Activated naive CD4-positive, alpha-beta T cell treated with anti-CD3 and anti-CD28 coated beads, Interleukin-2, amount 10 ng/mL, durations not matched to agents 7 days and 5 days (primary cell): ENCODE measurements at places on chromosomes 11 and 22.

- H3K4me1 ChIP-seq = no peaks in the 10 kb centered on the region
- no peak overlapping the region for H3K27ac ChIP-seq
- no peaks in the 10 kb centered on the region for H3K27me3 ChIP-seq
- no peaks in the 10 kb centered on the region for H3K36me3 ChIP-seq
Observed at GRCh38 chr11:471468-472145, 21.5 kb downstream of the PTDSS2 start.

DNA sequence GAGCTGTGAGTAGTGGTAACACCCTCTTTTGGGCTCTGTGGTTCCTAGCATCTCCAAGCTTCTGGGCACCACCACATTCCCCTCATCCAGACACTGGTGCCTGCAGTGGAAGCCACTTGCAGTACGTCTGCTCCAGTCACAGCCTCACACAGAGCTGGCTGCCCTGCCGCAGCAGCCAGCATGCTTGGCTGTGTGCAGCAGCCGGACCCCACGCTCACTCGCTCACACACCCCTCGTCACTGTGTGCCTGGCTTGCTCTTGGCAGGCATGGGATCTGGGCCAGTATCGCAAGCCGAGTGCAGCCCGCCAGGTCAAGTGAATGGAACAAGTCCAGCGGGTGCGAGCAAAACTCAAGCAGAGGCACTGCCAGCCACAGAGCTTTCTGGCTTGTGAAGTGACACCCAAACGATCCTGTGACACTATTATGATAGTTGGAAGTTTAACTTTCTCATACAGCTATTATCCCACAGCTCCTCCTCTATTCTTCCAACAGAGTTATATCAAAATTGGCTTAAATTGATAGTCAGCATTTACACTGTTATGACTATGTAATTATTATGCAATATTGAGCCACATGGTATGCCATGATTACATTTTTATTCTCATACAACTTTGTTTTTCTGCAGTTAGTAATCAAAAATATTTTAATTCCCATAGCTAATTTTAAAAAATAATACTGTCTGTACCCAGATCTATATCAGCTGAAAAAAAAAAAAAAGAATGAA, 89.0 kb downstream of the CCDC73 start:
- H3K4me1 ChIP-seq = no peaks in the 10 kb centered on the region
- no peak overlapping the region for H3K27ac ChIP-seq
- H3K36me3 ChIP-seq = no peaks in the 10 kb centered on the region
- no peaks in the 10 kb centered on the region for H3K27me3 ChIP-seq
- no peak for DNase-seq
- no peak overlapping the region for H3K4me3 ChIP-seq

DNA sequence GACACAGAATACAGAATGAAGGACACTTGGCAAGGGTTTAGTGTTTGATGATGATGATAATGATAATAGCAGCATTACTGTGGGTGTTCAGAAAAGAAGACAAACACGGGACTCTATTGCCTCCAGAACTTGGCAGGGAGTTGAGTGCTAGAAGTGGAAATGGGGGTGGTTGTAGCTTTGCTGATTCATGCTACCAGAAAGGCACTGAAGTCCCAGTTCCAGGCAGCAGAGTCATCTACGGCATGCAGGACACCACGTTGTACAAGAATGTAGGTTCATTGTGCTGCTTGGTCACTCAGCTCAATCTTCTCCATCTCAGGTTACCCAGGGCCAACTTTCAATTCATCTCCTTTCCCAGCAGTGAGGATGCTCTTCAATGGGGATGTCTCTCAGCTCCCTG, 115.7 kb downstream of the NTM start:
- no peak overlapping the region for H3K4me3 ChIP-seq
- H3K36me3 ChIP-seq = no peaks in the 10 kb centered on the region
- H3K27ac ChIP-seq = no peak overlapping the region
- no peak for DNase-seq
- no peaks in the 10 kb centered on the region for H3K4me1 ChIP-seq
- no peaks in the 10 kb centered on the region for H3K27me3 ChIP-seq

DNA sequence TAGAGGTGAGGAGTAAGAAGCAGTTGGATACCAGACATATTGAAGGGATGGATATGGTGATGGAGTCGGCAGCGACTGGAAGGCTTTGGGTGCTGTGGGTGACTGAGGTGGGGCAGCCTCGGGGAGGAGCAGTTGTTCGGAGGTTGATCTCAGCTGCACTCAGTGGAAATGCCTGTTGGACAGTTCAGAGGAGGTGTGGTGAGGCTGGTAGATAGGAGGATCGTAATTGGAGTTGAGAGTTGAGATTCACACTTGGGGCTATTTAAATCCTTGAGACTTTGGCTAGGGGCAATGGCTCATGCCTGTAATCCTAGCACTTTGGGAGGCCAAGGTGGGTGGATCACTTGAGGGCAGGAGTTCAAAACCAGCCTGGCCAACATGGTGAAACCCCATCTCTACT, 6.9 kb downstream of the OTUB1 start:
- H3K4me3 ChIP-seq = no peak overlapping the region
- H3K4me1 ChIP-seq = peaks cover 29% of the 10 kb centered on the region
- H3K36me3 ChIP-seq = peaks cover 60% of the 10 kb centered on the region
- no peaks in the 10 kb centered on the region for H3K27me3 ChIP-seq
- H3K27ac ChIP-seq = no peak overlapping the region
- no peak for DNase-seq

DNA sequence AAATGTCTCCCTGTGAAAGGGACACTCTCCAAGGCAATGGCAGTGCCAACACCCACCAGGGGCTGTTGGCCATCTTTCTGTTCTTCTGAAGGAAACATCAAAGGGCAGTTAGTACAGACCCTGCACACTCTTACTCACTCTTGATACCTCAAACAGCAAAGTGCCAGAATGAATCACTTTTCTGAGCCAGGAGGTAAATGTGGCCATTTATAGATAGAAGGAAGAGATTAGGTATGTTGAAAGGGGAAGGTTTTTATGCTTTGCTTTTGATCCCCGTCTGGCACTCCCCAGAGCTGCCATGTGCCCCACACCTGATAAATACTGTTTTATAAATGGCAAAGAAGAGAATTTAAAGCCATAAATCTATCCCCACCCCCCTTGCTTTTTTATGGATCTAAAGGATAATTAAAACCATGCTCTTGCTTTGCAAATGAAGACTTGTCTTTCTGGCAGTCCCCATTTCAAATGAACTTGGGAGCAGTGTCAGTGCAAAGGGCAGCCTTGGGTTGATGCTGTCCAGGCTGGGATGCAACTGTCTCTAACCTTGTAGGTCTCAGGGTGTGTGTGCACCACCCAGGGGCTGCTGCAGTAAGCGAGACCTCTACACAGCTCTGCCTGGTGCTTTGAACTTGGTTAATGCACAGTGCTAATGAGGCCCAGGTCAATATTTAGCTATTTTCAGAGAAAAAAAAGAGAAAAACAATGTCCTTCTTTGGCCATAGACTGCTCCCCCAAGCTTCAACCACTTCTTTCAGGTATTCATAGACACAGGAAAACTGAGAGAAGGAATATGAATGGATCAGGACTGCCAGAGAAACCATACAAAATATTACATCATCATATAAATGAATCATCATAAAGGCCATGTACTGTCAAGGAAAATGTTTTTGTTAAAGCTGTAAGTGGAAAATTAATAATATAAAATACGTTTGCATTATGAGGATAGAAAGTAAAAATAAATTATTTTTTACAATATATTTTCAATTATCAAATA, 207.5 kb downstream of the ETS1 start:
- H3K27me3 ChIP-seq = no peaks in the 10 kb centered on the region
- peaks cover 19% of the 10 kb centered on the region for H3K36me3 ChIP-seq
- peak; percentile 38 for DNase-seq
- no peak overlapping the region for H3K4me3 ChIP-seq
- H3K4me1 ChIP-seq = peaks cover 23% of the 10 kb centered on the region

- peaks cover 22% of the 10 kb centered on the region for H3K4me1 ChIP-seq
- no peak overlapping the region for H3K4me3 ChIP-seq
- peaks cover 44% of the 10 kb centered on the region for H3K36me3 ChIP-seq
- H3K27me3 ChIP-seq = no peaks in the 10 kb centered on the region
- H3K27ac ChIP-seq = no peak overlapping the region
Observed at GRCh38 chr11:66219846-66220565, 48.4 kb upstream of the RAB1B start.

- no peak overlapping the region for H3K4me3 ChIP-seq
- no peak overlapping the region for H3K27ac ChIP-seq
- H3K27me3 ChIP-seq = no peaks in the 10 kb centered on the region
Observed at GRCh38 chr11:107054391-107054790, 36.1 kb upstream of the GUCY1A2 start.

DNA sequence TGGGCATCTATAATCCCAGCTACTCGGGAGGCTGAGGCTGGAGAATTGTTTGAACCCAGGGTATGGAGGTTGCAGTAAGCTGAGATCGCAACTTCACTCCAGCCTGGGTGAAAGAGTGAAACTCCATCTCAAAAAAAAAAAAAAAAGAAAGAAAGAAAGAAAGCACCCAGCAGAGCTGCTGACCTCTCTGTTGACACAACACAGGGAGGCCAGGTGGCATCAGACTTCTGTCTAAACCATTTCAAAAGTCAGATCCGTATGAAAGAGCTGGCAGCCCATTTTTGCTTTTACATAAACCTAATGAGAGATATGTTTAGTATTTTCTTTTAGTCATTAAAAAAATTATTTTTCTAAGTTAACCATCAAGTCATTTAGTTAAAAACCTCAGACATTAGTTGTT, 64.4 kb upstream of the RRM1 start:
- H3K36me3 ChIP-seq = peaks cover 62% of the 10 kb centered on the region
- H3K27ac ChIP-seq = no peak overlapping the region
- DNase-seq = no peak
- no peaks in the 10 kb centered on the region for H3K4me1 ChIP-seq
- H3K4me3 ChIP-seq = no peak overlapping the region

DNA sequence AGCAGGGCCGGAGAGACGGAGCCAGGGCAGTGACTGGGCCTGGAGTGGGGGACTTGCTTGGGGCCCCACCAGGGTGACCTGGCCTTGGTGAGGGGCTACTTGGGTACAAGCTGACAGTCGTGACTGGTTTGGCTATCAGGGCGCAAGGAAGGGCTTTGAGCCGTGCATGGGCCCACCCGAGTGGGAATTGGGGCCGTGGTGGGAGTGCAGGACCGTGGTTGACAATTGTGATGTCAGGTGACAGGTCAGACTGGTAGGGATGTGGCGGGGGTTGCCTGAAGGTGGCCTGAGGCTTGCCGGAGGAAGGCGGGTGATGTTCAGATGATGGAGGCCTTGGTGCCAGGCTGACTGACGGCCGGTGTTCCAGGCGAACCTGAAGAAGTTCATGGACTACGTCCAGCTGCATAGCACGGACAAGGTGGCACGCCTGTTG, 5.6 kb downstream of the SHANK3 start:
- no peaks in the 10 kb centered on the region for H3K36me3 ChIP-seq
- peaks cover 2% of the 10 kb centered on the region for H3K4me1 ChIP-seq
- H3K4me3 ChIP-seq = no peak overlapping the region
- H3K27ac ChIP-seq = no peak overlapping the region
- H3K27me3 ChIP-seq = peaks cover 46% of the 10 kb centered on the region

- H3K27ac ChIP-seq = no peak overlapping the region
- peaks cover 18% of the 10 kb centered on the region for H3K36me3 ChIP-seq
- H3K27me3 ChIP-seq = no peaks in the 10 kb centered on the region
Observed at GRCh38 chr11:128448200-128448886, 139.0 kb downstream of the ETS1 start.

GRCh38 chr11:111557425-111558111, 17.0 kb downstream of the LAYN start:
- H3K27me3 ChIP-seq = peaks cover 5% of the 10 kb centered on the region
- H3K36me3 ChIP-seq = no peaks in the 10 kb centered on the region
- DNase-seq = no peak
- no peak overlapping the region for H3K27ac ChIP-seq
- no peaks in the 10 kb centered on the region for H3K4me1 ChIP-seq
- H3K4me3 ChIP-seq = no peak overlapping the region

- no peaks in the 10 kb centered on the region for H3K27me3 ChIP-seq
- no peaks in the 10 kb centered on the region for H3K36me3 ChIP-seq
- DNase-seq = no peak
- H3K27ac ChIP-seq = no peak overlapping the region
- H3K4me1 ChIP-seq = no peaks in the 10 kb centered on the region
Observed at GRCh38 chr11:5384335-5384734, 723 bp downstream of the OR51M1 start.

DNA sequence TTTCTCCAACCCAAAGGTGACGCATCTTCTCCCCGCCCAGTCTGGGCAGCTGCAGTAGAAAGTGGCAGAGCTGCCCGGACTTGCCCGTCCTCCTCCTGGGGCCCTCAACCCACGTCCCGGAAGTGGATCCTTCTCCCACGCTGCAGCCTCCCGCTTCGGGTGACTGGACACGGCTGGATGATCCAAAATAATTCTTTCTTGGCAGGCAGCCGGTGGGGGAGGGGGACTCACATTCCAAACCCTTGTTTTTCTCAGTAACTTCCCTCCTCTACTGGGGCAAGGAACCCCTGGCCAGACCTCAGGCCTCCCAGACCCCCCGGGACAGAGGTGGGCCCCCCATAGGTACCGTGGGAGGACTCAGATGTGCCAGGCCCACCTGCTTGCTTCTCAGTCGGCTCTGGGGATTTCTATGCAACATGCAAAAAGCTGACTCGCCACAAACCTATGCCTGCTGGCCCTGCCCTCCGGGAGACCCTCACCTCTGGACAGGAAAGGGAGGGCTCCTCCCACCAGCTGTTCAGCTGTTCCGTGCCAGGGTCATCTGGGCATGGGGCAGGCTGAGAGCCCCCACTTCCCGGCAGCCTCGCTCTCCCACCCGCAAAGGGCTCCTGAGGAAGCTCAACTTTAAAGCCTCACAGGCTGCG, 1.4 kb downstream of the PLXNB2 start:
- H3K4me3 ChIP-seq = peak overlapping the region; percentile 60
- H3K27ac ChIP-seq = no peak overlapping the region
- H3K36me3 ChIP-seq = no peaks in the 10 kb centered on the region

DNA sequence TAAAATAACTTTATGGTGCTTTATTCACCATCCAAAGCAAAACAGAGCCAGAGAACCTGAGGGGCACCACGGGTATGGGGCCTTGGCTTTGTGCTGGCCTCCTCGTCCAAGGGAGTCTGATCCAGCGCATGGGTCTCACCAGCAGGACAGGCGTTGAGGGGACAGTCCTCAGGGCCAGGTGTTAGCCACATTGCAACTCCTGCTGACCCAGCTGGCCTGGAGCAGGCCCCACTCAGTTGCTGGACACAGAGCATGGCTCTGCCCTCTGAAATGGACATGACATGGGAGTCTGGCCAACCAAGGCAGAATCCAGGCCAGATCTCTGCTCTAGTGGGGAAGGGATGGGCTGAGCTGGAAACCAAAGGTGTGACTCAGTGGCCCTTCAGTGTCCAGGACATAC, 116.2 kb downstream of the RRAS2 start:
- H3K27ac ChIP-seq = no peak overlapping the region
- H3K36me3 ChIP-seq = no peaks in the 10 kb centered on the region
- no peak for DNase-seq
- peaks cover 26% of the 10 kb centered on the region for H3K27me3 ChIP-seq

- no peak overlapping the region for H3K4me3 ChIP-seq
- no peak overlapping the region for H3K27ac ChIP-seq
- DNase-seq = no peak
- H3K27me3 ChIP-seq = no peaks in the 10 kb centered on the region
- H3K4me1 ChIP-seq = no peaks in the 10 kb centered on the region
Observed at GRCh38 chr22:47775191-47775590, 1012.7 kb downstream of the TBC1D22A start.

DNA sequence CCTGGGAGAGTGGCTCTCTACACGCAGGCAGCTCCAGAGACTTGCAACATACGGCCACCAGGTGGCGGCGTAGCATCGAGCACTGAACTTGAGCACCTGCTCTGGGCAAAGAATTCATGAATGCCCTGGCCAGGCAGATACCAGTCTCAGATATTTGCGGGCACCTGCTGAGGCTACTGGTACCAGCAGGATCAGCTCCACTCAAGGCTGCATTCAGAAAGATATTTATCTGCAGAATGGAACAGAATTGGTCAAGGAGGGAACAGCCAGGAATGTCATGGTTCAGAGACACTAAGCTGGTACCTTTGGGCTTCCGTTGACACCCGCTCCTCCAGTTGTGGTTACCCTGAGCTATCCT, 10.8 kb upstream of the CCDC86 start:
- H3K4me1 ChIP-seq = peaks cover 13% of the 10 kb centered on the region
- peak; percentile 88 for DNase-seq
- no peak overlapping the region for H3K4me3 ChIP-seq
- no peaks in the 10 kb centered on the region for H3K36me3 ChIP-seq
- no peak overlapping the region for H3K27ac ChIP-seq
